Placental pericyte (primary cell): ENCODE measurements at places on chromosomes 1 and 21. TPM values are rescaled to one million over a fixed set of nuclear protein-coding genes. Genes with fewer than 3 reads are reported as not detected.

OR2G2 gene
- total RNA-seq = not detected in 2 replicates

TMEM269 gene
- under 0.01 TPM in 1 of 2 replicates, not detected in the other for total RNA-seq

ASCL5 gene
- not detected in 2 replicates for total RNA-seq

FOXO6 gene
- not detected in 2 replicates for total RNA-seq
